ENCODE measurements at places on chromosomes 6 and 20.
A peak's percentile ranks its signal among the peaks of the same experiment; 100 is the strongest.

DNA sequence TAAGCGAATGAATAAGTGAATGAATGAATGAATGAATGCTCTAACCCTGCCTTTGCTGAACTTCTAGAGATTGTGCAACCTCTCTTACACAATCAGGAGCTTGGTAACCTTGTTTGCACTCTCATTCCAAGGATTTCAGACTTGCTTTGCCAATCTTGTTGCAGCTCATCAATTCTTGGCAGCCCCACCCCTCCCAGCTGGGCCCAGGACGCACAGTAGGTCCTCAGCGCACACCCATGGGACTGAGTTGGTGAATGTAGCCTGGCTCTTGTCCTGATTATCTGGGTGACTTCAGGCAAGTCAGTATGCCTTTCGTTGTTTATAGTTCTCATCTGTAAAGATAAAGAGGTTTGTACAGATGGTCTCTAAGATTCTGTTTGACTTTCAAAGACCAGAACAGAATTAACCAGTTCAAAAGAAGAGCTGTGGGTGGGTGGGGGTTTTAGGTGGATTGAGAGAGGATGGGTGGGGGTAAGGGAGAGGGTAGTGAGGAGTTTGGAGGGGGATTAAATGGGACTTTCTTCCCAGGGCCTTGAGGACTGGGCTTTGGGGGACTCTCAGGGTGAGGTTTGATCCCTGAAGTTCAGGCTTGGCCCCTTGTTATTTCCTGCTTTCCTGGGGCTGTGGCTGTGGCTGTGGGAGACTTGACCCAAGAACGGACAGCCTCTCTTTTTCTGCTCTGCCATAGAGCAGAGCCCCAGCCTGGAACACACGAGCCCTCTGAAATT is 33.2 kb downstream of the VEGFA start:
- no peak for DNase-seq
- no peaks in the 10 kb centered on the region for H3K27me3 ChIP-seq
- no peak overlapping the region for H3K4me3 ChIP-seq
- peaks cover 4% of the 10 kb centered on the region for H3K4me1 ChIP-seq
- no peak overlapping the region for H3K27ac ChIP-seq

- peak; percentile 70 for DNase-seq
- no peaks in the 10 kb centered on the region for H3K27me3 ChIP-seq
- H3K36me3 ChIP-seq, result peaks cover 14% of the 10 kb centered on the region
- H3K4me3 ChIP-seq, result no peak overlapping the region
- H3K27ac ChIP-seq, result peak overlapping the region; percentile 35
These were observed 169.8 kb downstream of the MMS22L start for GRCh38 chr6:97113170-97113569.

GRCh38 chr20:50220093-50220893 is 29.7 kb downstream of the CEBPB start:
- peaks cover 5% of the 10 kb centered on the region for H3K27me3 ChIP-seq
- no peak overlapping the region for H3K27ac ChIP-seq
- H3K36me3 ChIP-seq, result no peaks in the 10 kb centered on the region
- H3K4me3 ChIP-seq, result no peak overlapping the region
- no peak for DNase-seq

- H3K4me3 ChIP-seq, result peak overlapping the region; percentile 31
- peaks cover 37% of the 10 kb centered on the region for H3K27me3 ChIP-seq
- no peaks in the 10 kb centered on the region for H3K36me3 ChIP-seq
- DNase-seq, result no peak
- no peak overlapping the region for H3K27ac ChIP-seq
These were observed 514 bp upstream of the TSHZ2 start for GRCh38 chr20:52971498-52972189.

DNA sequence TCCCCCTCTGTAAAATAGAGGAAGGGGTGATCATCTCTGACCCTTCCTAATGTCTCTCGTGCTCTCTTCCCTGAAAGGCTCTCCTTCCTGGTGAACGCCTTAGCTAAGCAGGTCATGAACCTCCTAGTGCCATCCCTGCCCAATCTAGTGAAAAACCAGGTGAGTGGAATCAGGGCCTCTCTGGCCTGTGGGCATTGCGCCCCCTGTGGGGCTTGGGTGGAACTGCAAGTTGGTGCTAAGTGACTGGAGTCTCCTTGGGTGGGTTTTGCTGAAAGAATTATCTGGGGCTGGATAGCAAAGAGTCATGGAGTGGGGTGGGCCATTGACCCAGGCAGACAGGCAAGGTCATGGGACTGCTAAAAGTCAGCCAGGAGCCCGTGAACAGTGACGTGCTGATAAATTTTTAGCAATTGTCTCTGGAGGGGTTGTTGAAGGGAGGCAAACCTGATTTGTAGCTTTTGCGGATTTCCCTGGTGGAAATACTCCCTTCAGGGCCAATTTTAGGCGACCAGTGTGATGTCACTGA is 8.9 kb downstream of the BPIFB1 start:
- H3K4me3 ChIP-seq, result no peak overlapping the region
- DNase-seq, result peak; percentile 78
- no peaks in the 10 kb centered on the region for H3K27me3 ChIP-seq

- no peak overlapping the region for H3K27ac ChIP-seq
- H3K4me3 ChIP-seq, result no peak overlapping the region
- peaks cover 79% of the 10 kb centered on the region for H3K27me3 ChIP-seq
- no peaks in the 10 kb centered on the region for H3K36me3 ChIP-seq
- peaks cover 17% of the 10 kb centered on the region for H3K4me1 ChIP-seq
- DNase-seq, result no peak
These were observed 3.7 kb downstream of the POU3F2 start for GRCh38 chr6:98838032-98838431.

GRCh38 chr20:10728873-10729670 is 55.3 kb upstream of the JAG1 start:
- H3K4me3 ChIP-seq, result no peak overlapping the region
- H3K27ac ChIP-seq, result no peak overlapping the region
- no peaks in the 10 kb centered on the region for H3K36me3 ChIP-seq
- no peak for DNase-seq
- H3K27me3 ChIP-seq, result peaks cover 7% of the 10 kb centered on the region

DNA sequence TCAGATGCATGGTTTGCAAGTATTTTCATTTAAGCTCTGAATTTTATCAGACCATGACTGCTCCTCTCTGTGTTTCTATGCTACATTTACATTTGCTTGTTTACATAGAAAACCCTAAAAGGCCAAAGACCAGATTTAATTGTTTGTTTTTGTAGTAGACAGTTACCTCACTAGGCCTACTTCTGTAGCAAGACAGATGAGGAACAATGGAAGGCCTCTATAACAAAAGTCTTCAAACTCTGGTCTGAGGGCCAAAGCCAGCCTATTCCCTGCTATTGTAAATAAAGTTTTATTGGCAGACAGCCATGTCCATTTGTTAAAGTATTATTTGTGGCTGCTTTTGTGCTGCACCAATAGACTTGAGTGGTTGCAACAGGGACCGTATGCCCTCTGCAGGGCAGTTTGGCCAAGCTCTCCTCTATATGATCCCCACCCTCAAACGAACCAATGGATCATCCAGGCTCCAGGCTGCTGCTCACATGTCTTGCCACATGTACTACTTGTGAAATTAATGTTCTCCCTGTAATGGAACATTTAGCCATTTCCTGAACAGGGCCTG is 182.0 kb downstream of the DOK5 start:
- no peak for DNase-seq
- H3K4me1 ChIP-seq, result no peaks in the 10 kb centered on the region
- H3K27me3 ChIP-seq, result peaks cover 4% of the 10 kb centered on the region

DNA sequence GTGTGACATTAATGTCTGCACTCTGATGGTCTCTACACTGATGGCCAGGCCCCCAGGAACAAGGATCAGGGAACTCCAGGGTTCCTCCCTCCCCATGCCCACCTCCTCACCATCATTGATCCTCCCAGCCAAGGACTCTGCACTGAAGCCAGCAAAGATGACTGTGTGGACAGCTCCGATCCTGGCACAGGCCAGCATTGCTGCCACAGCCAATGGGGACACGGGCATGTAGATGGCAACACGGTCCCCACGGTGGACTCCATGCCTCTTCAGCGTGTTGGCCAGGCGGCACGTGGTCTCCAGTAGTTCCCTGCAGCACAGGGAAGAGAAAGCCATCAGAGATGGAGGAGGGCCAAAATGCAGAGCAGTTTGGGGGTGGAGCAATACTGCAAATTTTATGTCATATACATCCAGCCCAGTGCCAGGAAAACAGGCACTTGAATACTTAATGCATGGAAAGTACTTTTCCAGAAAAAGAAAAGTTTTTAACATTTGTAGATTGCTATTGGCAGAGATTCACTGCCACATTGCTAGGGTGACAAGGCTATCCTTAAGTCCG is 27.2 kb downstream of the ACSS1 start:
- H3K36me3 ChIP-seq, result peaks cover 4% of the 10 kb centered on the region
- no peak overlapping the region for H3K27ac ChIP-seq
- no peak overlapping the region for H3K4me3 ChIP-seq
- peaks cover 8% of the 10 kb centered on the region for H3K4me1 ChIP-seq
- no peak for DNase-seq

DNA sequence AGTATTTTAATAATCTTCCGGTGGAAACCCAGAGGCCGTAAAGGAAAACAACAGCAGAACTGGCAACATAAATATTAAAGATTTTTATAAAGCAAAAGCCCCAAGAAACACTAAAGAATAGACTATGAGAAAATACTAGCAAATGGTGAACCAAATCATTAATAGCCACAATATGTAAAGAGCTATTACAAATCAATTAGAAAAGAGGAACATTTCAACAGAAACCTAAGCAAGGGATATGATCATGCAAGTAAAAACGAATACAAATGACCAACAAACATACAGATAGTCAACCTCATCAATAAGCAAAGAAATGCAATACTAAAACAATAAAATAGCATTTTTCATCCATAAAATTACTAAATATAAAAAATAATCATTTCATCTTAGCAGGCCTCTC is 3.6 kb downstream of the FBXL4 start:
- H3K4me3 ChIP-seq, result no peak overlapping the region
- no peaks in the 10 kb centered on the region for H3K27me3 ChIP-seq
- H3K4me1 ChIP-seq, result peaks cover 49% of the 10 kb centered on the region
- DNase-seq, result no peak
- no peak overlapping the region for H3K27ac ChIP-seq

GRCh38 chr6:17932330-17932852 is 55.0 kb downstream of the KIF13A start:
- DNase-seq, result no peak
- no peaks in the 10 kb centered on the region for H3K4me1 ChIP-seq
- H3K4me3 ChIP-seq, result no peak overlapping the region
- H3K27ac ChIP-seq, result no peak overlapping the region
- peaks cover 16% of the 10 kb centered on the region for H3K27me3 ChIP-seq

- no peaks in the 10 kb centered on the region for H3K4me1 ChIP-seq
- H3K36me3 ChIP-seq, result no peaks in the 10 kb centered on the region
- H3K4me3 ChIP-seq, result no peak overlapping the region
- H3K27ac ChIP-seq, result no peak overlapping the region
- peaks cover 18% of the 10 kb centered on the region for H3K27me3 ChIP-seq
These were observed 21.8 kb upstream of the IRF4 start for GRCh38 chr6:369559-370431.

DNA sequence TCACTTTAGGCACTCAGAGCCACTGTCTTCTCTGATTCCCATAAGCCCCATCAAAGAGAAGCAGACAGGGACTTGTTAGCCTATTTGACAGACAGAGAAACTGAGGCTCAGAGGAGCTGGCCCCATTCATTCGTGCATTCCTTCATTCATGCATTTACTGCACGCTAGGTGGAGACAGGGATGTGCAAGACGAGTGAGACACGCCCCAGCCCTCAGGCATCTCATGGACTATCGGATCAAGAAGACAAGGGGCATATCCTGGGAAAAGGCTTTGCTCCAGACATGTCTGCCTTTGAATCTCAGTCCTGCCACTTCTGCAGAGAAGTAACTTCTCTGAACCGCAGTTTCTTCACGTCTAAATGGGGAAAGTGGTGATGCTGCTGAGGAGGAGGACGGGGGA is 54.1 kb downstream of the BPIFB1 start:
- H3K4me3 ChIP-seq, result no peak overlapping the region
- no peaks in the 10 kb centered on the region for H3K4me1 ChIP-seq
- DNase-seq, result no peak
- H3K36me3 ChIP-seq, result no peaks in the 10 kb centered on the region
- H3K27ac ChIP-seq, result no peak overlapping the region

GRCh38 chr6:52595000-52595795 is 18.3 kb upstream of the TRAM2 start:
- no peak for DNase-seq
- H3K27me3 ChIP-seq, result no peaks in the 10 kb centered on the region
- no peak overlapping the region for H3K27ac ChIP-seq
- H3K4me3 ChIP-seq, result no peak overlapping the region
- H3K36me3 ChIP-seq, result no peaks in the 10 kb centered on the region

DNA sequence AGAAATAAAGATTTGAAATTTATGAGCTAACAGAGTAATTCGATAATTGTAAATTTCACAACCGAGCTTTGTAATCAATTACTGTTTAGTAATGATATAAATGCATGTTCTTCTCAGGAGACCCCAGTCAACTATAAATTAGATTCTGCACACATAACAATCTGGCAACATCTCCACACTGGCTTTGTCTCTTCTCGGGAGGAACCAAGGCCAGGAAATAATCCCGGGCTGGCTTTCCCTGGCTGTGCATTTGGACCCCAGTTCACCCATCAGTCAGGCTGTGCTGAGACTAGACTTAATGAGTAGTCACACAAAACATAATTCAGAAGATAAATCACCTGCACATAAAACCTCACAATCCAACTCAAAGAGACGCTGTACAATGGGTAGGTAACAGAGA is 65.5 kb downstream of the PTPRT start:
- H3K4me3 ChIP-seq, result no peak overlapping the region
- peaks cover 1% of the 10 kb centered on the region for H3K27me3 ChIP-seq
- DNase-seq, result no peak

- DNase-seq, result no peak
- no peaks in the 10 kb centered on the region for H3K4me1 ChIP-seq
- H3K27ac ChIP-seq, result no peak overlapping the region
- no peak overlapping the region for H3K4me3 ChIP-seq
These were observed 60.5 kb downstream of the DST start for GRCh38 chr6:56582236-56582635.

DNA sequence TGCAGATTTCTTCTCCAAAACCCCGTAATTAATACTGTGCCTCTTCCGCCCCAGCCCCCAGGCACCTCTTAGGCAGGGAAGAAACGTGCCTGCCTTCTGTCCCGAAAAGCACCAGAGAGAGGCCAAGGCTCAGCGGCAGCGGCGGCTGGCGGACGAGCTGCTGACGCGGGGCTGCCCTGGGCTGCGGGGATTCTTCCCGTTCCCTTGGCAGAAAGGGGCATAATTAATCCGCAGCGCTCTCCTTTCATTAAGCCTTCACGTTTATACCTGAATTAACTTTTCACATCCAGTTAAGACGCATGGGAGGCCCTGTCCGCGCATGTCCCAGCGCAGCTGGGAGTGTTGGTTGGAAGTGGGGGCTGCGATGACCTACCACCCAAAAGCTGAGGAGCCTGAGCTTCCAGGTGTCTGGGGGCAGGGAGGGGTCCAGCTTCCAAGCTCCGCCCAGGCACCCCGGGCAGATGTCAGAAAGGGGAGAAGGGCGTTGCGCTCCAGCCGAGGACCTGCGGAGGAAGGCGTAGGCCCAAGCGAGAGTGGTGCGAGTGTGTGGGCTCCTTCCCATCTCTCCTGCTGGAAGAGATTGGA is 167.4 kb upstream of the LRFN2 start:
- H3K4me1 ChIP-seq, result no peaks in the 10 kb centered on the region
- no peak overlapping the region for H3K27ac ChIP-seq
- DNase-seq, result no peak
- peaks cover 41% of the 10 kb centered on the region for H3K27me3 ChIP-seq

- peaks cover 7% of the 10 kb centered on the region for H3K27me3 ChIP-seq
- no peaks in the 10 kb centered on the region for H3K36me3 ChIP-seq
- no peaks in the 10 kb centered on the region for H3K4me1 ChIP-seq
- H3K4me3 ChIP-seq, result no peak overlapping the region
- no peak overlapping the region for H3K27ac ChIP-seq
- no peak for DNase-seq
These were observed 87.5 kb downstream of the DACT2 start for GRCh38 chr6:168232062-168232461.

Data from activated CD8-positive, alpha-beta T cell treated with anti-CD3 and anti-CD28 coated beads for 36 hours (primary cell).